Esophagus muscularis mucosa (tissue), 4 donors: ENCODE measurements at places on chromosomes 4 and X. TPM values are rescaled to one million over a fixed set of nuclear protein-coding genes. Genes with fewer than 3 reads are reported as not detected.

Gene P2RY4
- 1.2 TPM for total RNA-seq

Gene AKAP14
- not detected for total RNA-seq

Gene ARHGAP24
- total RNA-seq, result 25.9 TPM

DNA sequence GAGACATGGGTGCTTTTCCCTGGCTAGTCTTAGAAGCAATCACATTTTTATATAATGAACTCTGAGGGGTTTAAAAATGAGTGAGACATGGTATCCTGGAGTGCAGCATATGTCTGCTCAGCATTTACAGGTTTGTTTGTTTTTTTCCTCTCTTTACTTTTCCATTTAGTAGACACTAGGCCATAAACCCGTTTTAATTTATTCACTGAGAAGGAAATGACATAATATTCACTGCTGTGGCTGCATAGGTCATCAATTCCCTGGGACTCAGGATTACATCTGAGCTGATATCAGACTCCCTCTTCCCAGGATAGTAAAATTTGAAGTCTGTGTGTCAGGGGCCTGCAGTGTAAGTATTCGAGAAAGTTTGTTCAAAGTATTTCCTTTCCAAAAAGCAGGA is 178.9 kb upstream of the SPRY1 start:
- DNase-seq, result no peak
- H3K27ac ChIP-seq, result no peak overlapping the region
- H3K4me1 ChIP-seq, result peaks cover 16% of the 10 kb centered on the region
- H3K4me3 ChIP-seq, result no peak overlapping the region
- H3K27me3 ChIP-seq, result no peaks in the 10 kb centered on the region
- no peaks in the 10 kb centered on the region for H3K36me3 ChIP-seq

GRCh38 chr4:80029364-80029763 is 43.7 kb downstream of the ANTXR2 start:
- no peak for DNase-seq
- H3K4me1 ChIP-seq, result peaks cover 48% of the 10 kb centered on the region
- no peak overlapping the region for H3K4me3 ChIP-seq
- H3K27ac ChIP-seq, result no peak overlapping the region
- H3K36me3 ChIP-seq, result peaks cover 17% of the 10 kb centered on the region

DNA sequence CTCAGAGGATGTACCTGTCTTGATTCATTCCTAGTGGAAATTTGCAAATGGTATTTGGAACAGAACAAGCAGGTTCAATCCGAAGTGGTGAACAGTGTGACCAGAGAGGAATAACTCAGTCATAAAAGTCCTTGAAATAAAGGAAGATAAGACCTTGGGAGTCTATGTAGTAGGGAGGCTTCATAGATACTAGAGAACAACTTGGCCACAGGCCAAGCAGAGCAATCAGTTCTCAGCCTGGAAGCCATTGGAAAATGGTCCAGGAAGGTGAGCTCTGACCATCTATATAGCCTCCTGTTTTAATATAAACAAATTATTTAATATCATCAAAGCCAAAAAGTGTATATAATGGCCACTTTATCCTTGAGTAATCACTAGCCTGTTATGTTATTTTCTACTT is 11.3 kb downstream of the TXK start:
- DNase-seq, result no peak
- H3K36me3 ChIP-seq, result no peaks in the 10 kb centered on the region
- peaks cover 5% of the 10 kb centered on the region for H3K4me1 ChIP-seq
- H3K27me3 ChIP-seq, result peaks cover 7% of the 10 kb centered on the region
- no peak overlapping the region for H3K27ac ChIP-seq
